Activated CD8-positive, alpha-beta memory T cell treated with anti-CD3 and anti-CD28 coated beads for 1 hour (primary cell): ENCODE measurements at places on chromosomes 1 and 21.

GRCh38 chr1:245153081-245153551, 1.7 kb upstream of the KIF26B start:
- DNase-seq: peak; percentile 19

GRCh38 chr1:2429780-2430591, 17.6 kb upstream of the PEX10 start:
- no peak for DNase-seq

GRCh38 chr1:118264343-118264742, 79.3 kb upstream of the SPAG17 start:
- DNase-seq: no peak

DNA sequence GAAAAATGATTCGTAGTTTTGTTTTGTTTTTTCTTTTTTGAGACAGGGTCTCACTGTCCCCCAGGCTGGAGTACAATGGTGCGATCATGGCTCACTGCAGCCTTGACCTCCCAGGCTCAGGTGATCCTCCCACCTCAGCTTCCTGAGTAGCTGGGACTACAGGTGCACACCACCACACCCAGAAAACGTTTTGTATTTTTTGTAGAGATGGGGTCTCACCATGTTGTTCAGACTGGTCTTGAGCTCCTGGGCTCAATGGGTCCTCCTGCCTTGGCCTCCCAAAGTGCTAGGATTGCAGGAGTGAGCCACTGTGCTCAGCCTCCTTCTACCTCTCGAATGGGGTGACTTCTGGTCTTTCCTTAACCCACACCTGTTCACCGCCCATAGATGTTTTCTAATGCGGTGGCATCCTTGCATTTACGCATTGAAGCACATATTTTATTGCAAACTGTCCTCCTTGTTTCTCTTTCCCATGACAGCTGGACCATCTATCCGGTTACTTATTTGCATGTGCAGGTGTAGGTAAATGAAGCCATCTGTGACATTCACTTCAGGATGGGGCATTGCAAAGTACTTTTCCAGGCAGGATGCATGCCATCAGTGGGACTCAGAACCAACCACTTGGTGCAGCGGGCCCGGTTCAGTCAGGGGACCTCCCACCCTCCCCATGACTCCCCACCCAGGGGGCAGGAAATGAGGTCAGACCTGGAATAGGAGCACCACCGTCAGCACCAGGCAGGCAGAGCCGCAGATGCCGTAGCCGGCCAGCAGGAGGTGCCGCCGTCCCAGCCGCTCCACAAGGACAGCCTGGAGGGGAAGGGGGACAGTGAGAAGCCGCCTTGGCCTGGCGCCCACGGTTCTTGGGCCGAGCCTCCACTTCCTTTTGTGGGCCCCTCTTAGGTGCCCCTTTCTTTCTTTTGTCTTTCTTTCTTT, 16.5 kb downstream of the SLC2A7 start:
- no peak for DNase-seq

- no peak for DNase-seq
Observed at GRCh38 chr1:64363111-64363510, 106.8 kb upstream of the CACHD1 start.

GRCh38 chr1:159775716-159776115, 5.0 kb upstream of the DUSP23 start:
- no peak for DNase-seq

- no peak for DNase-seq
Observed at GRCh38 chr21:36773117-36773516, 74.2 kb downstream of the SIM2 start.

- no peak for DNase-seq
Observed at GRCh38 chr1:151964510-151964909, 29.1 kb downstream of the S100A10 start.

- DNase-seq: no peak
Observed at GRCh38 chr1:93616221-93616995, 65.2 kb downstream of the BCAR3 start.

- no peak for DNase-seq
Observed at GRCh38 chr1:157472056-157472701, 80.1 kb downstream of the FCRL5 start.

DNA sequence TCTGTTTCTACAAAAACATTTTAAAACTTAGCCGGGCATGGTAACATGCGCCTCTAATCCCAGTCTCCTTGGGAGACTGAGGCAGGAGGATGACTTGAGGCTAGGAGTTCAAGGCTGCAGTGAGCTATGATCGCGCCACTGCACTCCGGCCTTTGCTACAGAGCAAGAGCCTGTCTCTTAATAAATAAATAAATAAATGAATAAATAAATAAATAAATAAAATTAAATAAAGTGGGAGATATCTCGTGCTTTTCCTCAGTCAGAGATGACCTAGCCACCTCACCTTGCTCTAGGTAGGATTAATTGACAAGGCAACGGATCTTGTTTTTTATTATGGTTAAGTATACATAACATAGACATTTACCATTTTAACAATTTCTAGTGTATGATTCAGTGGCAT, 14.3 kb upstream of the BRWD1 start:
- no peak for DNase-seq

- DNase-seq: no peak
Observed at GRCh38 chr1:194167956-194168640, 981.7 kb upstream of the B3GALT2 start.

DNA sequence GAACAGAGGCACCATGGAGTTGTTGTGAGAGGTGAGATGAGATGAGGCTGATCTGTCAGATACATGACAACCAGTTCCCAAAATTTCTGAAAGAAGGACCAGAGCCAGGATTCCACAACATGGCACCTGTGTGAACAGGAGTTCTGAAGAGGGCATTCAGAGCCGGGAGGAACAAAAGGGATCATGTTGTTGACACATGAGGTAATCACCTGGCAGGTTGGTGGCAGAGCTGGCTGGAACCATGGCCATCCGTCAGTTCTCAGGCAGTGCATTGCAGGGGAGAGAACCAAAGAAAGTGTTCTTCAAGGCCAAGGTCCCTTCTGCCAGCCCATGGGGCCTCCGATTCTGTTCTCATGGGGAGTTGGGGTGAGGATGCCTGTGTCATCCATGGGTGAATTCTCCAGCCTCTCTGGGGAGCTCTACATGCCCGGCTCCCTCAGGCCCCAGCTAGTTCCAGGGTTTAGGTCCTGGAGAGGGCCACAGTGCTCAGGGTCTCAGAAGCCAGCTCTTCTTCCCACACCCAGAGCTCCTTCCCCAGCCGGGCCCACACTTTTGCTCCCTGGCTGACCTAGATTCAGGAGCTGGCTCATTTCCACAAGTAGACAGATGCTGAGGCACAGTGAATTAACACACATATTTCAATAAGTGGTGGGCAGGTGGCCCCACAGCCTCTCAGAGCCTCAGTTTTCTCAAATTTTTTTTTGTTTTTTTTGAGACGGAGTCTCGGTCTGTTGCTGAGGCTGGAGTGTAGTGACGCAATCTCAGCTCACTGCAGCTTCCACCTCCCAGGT, 49.1 kb upstream of the CTPS1 start:
- no peak for DNase-seq

DNA sequence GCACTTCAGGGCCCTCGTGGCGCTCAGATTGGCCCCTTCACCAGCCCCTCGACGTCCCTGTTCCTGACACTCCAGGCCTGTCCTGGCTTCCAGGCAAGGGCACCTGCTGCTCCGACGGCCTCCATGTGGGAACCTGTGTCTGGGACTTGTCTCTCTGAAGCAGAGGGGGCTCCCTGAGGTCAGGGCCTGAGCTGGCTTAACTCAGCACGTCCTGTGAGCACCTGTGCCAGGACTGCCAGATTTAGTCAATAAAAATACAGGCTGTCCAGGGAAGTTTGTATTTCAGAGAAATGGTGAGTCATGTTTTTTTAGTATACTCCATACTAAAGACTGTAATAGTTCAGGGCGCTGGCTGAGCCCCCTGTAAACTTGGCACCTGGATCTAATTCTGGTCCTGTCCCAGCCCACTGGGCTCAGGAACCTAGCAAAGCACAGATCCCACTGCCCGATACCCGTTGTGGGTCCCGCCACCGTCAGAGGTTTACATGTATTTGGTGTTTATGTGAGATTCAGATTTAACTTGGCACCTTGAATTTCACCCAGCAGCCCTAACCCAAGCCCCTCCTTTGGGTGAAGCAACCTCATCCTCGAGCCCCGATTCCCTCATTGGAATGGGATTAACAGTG, 109.9 kb upstream of the IFFO2 start:
- DNase-seq: no peak

DNA sequence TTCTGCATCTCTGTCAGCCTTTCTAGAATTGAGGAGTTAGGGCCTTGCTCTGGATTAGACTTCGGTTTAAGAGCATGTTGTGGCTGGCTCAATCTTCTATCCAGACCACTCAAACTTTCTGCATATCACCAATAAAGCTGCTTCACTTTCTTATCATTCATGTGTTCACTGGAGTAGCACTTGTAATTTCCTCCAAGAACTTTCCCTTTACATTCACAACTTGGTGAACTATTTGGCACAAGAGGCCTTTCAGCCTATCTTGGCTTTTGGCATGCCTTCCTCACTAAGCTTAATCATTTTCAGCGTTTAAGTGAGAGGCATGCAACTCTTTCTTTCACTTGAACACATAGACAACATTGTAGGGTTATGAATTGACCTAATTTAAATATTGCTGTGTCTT, 3.6 kb upstream of the HORMAD1 start:
- no peak for DNase-seq

DNA sequence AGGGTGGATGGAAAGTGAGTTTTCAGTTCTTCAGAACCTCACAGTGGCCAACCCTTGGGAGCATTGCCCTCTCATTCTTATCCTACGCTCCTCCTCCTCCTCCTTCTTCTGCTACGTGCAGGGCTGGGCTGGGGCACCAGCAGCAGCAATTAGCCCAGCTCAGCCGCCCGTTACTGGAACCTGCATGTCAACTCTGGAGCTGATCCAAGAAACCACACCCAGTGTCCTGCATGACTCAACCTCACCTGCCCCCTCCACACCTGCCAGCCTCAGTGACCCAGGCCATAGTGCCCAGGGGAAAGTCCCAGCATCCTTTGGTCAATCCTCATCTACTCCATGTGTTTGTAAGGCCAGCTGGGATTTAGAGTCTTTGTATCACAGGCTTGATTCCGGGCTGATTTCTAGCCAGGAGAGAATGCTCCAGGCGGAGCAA, 12.6 kb downstream of the ELF3 start:
- no peak for DNase-seq

DNA sequence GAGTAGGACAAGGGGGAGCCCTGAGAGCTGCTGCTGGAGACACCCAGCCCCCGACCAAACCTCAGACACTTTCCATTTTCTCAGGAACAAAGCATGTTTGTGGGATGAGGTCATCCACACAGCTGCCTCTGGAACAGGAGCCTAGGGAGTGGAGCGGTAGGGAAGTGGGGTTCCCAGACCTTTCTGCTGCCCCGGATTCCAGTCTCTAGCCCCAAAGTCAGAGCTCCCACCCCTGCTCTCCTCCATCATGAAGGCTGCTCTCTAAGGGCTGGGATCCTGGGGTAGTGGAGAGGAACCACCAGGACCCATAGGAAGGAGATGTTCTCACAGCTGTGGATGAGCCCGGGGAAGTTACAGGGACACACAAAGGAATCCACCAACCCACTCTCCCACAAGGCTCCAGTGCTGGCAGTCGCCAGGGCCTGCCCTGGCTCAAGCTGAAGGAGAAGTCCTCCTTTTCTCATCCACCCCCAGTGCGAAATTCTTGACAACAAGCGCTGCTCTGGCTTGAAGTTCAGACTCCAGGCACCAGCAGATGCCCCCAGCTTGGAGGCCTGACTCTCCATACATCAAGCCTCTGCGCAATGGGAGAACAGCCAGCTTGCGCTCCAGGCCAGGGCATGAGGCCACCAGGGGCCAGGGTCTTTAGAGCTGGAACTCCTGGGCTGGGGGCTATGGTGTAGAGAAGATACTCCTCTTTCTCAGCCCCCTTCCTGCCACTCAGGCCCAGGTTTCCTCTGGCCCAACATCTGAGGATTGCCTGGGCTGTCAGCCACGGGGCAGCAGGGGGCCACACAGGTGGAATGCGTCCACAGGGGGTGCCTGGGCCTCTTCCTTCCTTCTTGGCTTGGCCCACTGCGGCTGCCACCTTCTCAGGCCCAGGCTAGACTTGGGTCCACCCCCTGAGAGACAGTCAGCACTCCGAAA, 4.5 kb downstream of the FHL3 start:
- DNase-seq: no peak

DNA sequence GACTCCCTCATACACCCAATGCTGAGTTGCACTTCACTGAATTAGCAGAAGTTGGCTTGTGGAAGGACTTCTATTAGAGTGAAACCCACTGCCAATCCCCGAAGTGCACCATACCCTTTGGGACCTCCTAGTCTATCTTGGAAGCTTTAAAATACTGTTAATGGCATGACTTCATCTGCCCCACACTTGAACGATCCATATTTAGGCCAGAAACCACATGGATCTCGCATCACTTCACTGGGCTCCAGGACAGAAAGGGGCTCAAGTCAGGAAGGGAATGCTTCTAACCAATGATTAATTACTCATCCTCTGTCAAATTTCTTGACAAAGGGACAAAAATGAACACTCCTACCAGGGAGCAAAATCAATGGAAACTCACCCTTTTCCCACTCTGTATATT, 69.1 kb downstream of the BCAR3 start:
- no peak for DNase-seq

- DNase-seq: no peak
Observed at GRCh38 chr1:69648486-69648885, 80.8 kb downstream of the LRRC7 start.

GRCh38 chr1:158521666-158522058, 32.5 kb downstream of the OR6Y1 start:
- DNase-seq: no peak

DNA sequence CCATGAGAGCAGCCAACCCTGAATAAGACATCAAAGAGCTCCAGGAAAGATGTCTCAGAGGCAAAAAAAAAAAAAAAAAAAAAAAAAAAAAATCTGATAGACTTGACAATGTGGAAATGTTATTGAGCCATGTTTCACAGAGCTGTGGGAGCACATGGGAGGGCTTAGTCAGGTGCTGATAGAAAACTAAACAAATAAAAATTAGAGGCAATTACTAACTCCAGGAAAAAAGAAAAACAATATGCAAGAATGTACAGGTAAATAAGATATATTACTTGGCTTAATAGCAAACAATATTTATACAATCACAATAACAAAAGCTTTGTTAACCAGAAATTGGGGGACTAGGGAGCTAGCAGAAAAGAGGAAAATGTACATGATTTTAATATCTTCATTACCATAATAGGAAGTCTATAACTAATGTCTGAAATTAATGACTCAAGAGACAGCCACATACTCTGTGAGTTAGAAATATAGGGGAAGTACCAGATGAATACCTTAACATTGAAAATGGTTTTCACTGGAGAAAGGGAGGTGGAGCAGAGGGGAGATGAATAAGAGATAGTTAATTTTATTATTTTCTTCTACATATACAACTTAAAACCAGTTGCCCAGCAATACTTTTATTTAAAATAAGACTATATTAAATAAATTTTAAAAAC, 16.9 kb upstream of the RGS16 start:
- no peak for DNase-seq

- no peak for DNase-seq
Observed at GRCh38 chr1:26863685-26864077, 732 bp downstream of the SFN start.
